ENCODE measurements at places on chromosomes 16 and 17.

DNA sequence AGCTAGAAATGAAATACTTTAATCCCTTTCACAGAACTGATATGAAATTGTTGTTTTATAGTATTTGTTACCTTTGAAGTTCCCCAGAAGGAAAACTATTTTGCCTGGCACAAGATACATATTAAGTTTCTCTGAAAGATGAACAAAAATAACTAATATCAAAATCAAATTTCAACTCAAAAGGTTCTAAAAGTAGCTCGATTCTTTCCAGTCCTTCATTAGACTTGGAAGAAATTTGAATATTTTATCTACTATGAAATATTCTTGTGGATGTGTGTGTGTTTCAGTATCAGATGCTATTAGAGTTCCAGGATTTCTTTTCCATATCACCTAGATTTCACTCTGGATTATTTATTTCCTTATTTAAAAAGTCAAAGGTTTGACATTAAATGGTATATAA lies 3.6 kb upstream of the AATF start:
- DNase-seq, result no peak

GRCh38 chr17:4901648-4902344 lies 1.1 kb downstream of the CHRNE start:
- DNase-seq, result no peak

- DNase-seq, result peak; percentile 67
Observed at GRCh38 chr16:67504031-67505021, 21.0 kb upstream of the AGRP start.

DNA sequence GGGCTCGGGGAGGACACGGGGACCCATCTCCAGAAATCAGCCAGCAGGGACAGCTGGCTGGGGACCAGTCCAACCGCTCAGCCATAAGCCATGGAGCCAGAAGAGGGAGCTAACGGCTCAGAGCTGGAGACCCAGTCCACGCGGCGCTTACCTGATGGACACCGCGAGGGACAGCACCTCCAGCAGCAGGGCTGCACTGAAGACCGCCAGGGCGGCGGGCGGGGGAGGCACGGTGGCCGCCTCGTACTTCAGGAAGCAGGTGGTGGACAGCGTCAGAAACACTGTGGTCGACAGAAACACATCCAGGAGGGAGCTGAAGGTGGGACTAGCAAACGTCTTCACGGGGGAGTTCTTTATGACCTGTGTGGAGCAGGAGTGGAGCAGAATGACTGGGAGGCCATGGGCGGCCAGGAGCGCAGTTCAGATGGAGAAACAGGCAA lies 102.6 kb upstream of the CREBBP start:
- DNase-seq, result peak; percentile 56

GRCh38 chr16:67394155-67395104 lies 1.1 kb upstream of the TPPP3 start:
- DNase-seq, result no peak

GRCh38 chr16:54940279-54940604 lies 9.6 kb downstream of the IRX5 start:
- DNase-seq, result no peak

DNA sequence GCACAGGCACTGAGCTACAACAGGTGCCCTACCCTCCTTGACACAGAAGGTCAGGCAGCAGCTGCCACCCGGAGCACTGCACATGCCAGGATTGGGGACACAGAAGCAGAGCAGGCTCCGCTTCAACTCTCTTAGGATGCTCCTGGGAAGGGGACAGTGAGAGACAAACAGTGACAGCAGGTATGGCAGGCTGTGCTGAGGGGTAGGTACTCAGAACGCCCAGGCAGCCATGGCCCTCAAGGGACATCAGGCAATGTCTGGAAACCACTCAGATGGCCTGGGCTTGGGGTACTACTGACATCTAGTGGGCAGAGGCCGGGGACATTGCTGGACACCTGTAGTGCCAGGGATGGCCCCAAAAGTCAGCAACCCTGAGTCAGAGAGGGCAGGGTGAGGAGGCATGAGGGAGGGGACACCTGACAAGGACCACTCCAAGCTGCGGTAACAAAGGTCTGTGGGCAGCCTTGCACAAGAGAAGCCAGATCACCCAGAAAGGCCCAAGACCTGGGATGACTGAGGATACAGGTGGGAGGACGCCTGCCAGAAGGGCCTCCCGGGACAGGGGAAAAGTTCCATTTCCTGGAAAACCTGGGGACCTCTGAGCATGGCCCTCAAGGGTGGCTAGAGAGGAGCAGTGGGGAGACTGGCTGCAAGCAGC lies 21.2 kb downstream of the PEMT start:
- no peak for DNase-seq

DNA sequence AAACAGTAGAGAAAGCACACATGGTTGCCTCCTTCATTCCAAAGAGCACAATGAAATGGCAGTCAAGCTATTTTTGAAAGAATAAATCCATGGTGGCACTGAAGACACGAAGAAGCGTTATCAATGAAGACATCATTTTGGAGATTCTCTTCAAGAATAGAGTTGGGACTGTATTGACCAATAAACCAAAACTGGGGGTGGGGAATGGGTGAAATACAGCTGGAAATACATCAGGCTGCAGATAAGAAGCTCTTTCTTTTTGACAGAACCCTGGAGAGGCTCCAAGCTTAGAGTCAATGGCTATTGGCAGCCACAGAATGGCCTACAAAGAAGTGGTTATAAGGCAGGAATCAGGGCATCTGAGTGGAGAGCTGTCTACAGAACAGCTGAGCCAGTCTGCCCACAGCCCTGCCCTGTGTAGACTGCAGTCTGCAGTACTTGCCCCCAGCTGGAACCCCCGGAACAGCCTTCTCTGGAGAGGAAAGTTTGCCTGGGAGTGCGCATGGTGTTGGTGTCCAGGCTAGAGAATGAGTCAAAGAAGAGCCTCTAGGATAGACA lies 100.4 kb downstream of the STX8 start:
- DNase-seq, result no peak

DNA sequence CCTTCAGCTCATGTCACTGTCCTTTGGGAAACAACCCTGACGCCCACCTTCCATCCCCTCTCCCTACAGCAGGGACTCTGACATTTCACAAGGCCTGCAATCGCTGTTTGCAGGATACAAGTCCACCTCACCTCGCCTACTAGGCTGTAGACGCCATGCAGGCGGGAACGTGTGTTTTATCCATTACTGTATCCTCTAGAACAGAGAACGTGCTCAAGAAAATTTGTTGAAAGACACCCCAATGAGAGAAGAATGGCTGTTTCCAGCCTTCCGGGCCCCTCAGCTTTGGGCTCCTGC lies 1.5 kb upstream of the TTYH2 start:
- DNase-seq, result no peak

- no peak for DNase-seq
Observed at GRCh38 chr16:46715769-46716305, 26.4 kb downstream of the ORC6 start.

DNA sequence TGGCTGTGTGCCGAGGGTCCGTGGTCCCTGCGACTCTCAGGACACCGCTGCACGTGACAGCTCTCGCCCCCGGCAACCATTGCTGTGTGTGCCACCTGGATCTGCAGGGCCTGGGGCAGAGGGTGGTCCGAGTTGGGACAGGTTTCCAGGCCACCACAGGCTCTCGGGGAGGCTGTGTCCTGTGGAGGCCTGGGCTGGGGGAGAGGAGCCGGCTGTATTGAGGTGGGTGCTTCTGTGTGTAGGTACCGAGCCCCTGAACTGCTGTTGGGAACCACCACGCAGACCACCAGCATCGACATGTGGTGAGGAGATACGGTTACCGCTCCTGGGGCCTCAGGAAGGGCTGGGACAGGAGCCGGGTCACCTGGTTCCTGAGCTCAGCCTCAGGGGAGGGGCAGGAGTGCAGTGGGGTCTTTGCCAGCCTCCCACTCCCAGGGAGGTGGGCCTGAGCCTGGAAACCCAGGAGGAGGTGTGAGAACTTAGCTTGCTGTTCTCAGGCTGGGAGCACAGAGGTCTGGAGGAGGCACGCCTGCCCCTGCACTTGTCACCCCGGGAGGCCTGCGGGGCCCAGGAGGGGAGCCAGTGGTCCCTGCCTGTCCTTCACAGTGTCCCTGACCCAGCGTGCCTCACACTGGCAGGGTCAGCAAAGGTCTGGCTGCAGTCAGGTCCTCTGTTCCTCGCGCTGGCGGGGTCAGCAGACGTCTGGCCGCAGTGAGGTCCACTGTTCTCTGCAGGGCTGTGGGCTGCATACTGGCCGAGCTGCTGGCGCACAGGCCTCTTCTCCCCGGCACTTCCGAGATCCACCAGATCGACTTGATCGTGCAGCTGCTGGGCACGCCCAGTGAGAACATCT lies 7.3 kb downstream of the SPATA2L start:
- DNase-seq, result no peak

DNA sequence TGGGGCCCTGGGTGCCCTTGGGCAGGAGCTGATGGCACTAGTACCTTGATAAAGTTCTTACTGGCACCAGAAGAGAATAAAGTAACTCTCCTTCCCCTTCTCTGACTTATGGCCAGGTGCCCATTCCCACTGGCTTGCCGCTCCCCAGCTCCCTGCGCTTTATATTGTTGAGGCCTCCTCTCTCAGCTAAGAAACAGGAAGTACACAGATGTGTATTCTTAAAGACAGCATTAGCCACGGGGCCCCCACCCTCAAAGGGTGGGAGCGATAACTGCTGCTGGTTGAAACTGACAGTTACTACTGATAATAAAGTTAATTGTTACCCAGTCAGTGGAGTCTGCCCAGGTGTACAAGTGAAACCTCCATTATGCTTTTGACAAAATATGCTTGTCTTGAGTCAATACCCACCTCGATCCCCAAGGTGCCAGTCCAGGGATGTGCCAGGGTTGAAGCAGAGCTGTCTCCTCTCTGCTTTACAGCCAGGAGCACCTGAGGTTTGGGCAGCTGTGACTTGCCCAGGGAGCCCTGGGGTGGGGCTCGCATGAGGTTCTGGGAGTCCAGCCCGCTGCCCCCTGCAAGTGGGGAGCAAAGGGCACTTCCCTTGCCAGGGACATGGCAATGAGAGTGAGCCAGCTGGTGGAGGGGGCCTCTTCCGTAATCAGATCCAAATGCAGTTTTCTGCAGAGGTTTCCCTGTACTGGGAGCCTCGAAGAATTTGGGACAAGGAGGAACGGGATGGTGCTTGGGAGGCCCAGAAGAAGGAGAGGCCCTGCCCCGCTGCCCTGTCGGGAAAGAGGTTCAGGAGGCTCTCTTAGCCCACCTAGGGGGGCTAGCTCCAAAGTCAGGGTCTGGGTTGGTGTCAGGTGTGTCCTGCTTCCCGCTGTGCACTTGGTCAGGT lies 5.4 kb upstream of the CLDN9 start:
- no peak for DNase-seq

GRCh38 chr17:55730808-55731207 lies 8.1 kb upstream of the TMEM100 start:
- no peak for DNase-seq

DNA sequence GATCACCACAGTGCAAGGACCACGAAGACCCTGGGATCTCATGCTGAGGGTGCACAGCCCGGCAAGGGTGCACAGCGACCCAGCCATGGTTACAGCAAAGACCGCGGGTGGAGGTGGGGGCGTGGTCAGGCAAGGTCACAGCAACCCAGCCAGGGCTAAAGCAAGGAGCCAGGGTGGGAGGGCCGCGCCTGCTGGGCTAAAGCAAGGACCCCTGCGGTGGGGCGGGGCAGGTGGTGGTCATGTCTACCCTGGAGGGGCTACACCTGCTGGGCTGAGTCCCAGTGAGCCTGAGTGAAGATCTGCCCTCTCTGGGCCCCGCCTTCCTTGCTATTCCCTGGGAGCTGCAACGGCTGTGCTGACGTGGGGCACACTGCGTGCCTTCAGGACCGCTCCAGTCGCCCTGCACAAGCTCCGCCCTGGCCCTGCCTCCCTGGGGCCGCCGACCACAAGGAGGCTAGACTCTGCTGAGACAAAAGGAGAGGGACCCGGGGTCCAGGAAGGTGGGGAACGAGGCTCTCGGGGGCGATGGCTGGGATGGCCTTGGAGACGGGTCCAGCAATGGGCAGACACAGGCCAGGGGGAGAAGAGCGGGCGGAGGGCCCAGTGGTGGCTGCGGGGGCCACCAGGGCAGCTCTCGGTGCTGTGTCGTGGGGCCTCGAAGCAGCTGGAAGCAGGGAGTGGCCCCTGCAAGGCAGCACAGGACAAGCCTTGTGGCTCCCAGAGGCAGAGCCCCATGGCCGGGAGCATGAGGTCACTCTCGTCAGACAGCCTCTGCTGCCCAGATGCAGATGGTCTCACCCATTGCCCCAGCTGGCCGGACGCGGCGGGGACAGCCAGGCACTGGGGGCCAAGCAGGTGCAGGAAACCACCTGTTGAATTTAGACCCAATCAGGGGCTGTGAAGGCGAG lies 52.8 kb downstream of the CBFA2T3 start:
- DNase-seq, result no peak

- DNase-seq, result no peak
Observed at GRCh38 chr16:81231014-81231413, 7.5 kb upstream of the BCO1 start.

GRCh38 chr16:30351586-30352419 lies 3.3 kb downstream of the CD2BP2 start:
- DNase-seq, result no peak

GRCh38 chr17:42294469-42295398 lies 6.4 kb downstream of the STAT5A start:
- no peak for DNase-seq

DNA sequence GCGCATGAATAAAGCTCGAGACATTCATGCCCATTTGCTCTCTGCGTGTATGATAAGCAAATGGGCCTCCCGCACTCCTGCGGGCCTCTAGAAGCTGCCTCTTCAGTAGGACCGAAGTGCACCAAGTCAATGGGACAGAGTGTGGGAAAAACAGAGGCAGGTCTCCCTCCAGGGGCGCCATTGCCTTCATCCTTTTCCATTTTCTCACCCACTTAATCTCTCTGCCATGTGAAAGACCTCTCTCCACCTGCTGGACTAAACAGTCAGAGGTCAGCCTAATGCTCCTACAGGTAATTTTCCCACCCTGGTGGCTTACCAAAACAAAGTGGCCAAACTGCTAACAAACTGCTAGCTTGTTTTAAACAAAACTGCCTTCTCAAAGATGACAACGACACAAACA lies 210.9 kb downstream of the ZFHX3 start:
- no peak for DNase-seq

- no peak for DNase-seq
Observed at GRCh38 chr17:46771561-46772474, 46.7 kb downstream of the WNT3 start.

GRCh38 chr17:34874478-34874877 lies 86.8 kb downstream of the CCT6B start:
- DNase-seq, result no peak
